ENCODE measurements at places on chromosomes 5 and 9. TPM values are rescaled to one million over a fixed set of nuclear protein-coding genes. Genes with fewer than 3 reads are reported as not detected.

Gene TMC1
- total RNA-seq = 0.25 TPM

Gene FAM221B
- not detected for total RNA-seq

Gene PRR7
- 8.9 TPM for total RNA-seq

Gene KLF4
- 3.2 TPM for total RNA-seq

Gene GRXCR2
- not detected for total RNA-seq

Gene STING1
- total RNA-seq = 3.2 TPM
